ENCODE measurements at places on chromosomes 2 and 18.

GRCh38 chr18:23354625-23355024 is 98.5 kb upstream of the RIOK3 start:
- DNase-seq = no peak

DNA sequence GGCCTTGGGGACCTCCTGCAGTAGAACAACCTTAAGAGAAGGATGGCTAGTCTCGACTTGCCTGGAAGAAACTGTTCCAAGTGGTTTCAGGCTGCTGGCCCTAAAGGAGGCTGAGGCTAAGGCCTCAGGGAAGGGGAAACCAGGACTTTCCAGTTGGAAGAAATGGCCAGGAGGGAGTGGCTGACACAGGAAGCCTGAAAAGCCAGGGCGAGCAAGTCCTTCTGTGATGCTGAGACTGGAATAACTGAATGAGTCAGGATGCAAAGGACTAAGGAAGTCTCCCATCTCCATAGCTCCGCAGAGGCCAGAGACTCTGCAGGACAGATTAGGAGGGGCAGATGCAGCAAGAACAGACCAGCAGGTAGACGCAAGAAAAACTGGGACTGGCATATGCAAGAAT is 7.4 kb downstream of the HTRA2 start:
- no peak for DNase-seq

DNA sequence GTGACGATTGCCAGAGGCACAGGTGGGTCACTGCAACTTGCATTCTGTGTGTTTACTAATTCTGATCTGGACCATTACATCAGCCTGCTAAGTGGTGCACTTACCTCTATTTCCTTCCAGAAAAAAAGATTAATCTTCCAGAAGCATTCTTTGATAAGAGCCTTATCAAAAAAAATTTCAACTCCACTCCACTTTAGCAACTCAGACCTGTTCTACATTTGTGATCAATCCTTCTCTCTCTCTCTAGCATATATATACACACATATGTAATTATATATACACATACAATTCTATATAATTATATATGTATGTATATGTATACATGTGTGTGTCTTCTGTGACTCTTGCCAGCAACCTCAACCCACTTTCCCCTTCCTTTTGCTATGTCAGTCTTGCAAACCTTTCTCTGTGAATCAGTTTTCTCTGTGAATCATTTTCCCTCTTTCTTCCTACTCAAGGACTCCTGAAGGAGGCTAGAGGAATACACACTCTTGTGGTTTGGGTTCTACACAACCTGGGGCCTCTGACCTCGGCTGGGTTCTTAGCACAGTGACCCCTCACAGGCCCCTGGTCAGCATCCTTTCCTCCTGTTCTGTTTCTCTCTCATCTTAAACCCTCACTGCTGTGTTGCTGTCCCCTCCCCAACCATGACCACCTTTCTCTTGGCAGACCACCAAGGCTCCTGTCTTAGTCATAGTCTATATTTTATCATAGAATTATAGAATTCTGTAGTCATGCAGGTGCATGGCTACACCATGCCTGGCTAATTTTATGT is 130.4 kb upstream of the PELI1 start:
- no peak for DNase-seq

GRCh38 chr2:88220718-88221117 is 50.6 kb downstream of the THNSL2 start:
- DNase-seq = no peak

DNA sequence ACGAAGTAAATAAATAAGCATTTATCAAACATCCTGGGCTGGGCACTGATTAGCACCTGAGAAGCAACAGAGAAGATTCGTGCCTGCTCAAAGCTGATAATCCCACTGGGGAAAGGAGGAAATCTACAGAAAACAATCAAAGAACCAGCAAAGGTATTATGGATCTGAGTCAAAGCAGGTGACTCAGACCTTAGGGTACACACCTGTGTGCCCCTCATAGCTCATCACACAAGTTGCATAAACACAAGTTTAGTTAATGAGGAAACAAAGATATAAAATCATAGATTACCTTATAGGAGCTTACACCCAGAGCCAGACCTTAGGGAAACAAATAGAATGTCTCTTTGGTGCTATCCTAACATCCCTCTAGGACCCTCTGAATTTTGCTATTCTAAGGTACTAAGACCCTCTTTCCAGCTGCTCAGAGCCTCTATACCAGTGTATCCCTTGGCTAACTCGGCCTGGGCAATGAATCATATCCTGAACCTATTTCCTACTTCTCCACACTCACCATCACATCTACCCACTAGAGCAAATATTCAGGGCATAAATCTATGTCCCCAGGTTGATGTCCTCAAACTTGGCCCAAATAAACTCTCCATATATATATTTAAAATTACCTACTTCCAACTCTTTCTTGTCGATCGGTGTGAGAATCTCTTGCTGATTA is 19.3 kb upstream of the CTIF start:
- DNase-seq = no peak

DNA sequence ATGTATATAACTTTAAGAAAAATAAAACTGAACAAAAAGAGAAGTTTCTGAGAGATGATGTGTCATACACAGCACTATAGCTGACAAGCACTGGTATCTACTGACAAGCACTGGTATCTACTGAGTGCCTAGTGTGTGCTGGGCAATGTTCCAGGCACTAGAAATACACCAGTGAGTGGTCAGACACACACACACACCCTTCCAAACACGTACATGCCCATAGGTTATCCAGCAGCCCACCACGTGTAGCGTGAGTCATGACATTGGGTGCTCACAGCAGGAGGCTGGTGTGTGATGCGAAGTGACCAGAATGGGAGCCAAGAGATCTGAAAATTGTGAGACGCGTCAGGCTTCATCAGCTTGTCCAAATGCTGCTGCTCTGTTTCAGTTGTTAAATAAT is 12.2 kb upstream of the GNAL start:
- no peak for DNase-seq

DNA sequence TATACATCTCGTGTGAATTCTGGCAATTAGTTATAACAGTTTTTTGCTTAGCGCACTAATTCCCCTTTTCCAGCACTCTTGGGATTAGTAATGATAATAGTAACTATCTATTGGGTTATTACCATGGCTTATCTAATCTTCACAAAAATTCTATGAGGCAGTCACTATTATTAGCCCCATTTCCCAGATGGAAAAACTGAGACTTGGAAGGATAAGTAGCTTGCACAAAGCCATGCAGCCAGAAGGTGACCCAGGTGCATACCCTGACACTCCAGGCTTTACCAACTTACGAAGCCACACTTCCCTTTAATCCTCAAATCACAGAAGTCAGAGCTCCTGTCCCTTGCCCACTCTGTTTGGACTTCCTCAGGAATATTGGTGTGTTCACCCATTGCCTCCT is 156.8 kb downstream of the CYP26B1 start:
- no peak for DNase-seq

DNA sequence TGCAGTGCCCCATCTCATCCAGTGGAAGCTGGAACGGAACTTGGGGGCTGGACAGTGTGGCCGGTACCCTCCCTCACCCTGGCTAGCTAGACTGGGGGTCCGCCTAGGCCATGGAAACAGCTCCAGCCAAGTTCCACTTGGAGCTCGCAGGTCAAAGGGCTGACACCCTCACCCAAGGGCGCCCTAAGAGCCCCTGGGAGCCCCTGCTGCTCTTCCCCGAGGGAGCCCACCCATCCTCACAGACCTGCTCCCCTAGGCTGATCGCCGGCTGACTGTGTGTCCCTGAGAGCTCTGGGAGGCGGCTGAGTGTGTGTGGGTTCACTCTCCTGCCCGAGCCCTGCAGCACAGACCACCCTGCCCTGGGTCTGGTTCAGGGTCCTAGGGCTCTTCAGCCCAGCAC is 118.2 kb upstream of the OTOS start:
- DNase-seq = no peak

GRCh38 chr2:10405448-10405847 is 42.7 kb downstream of the ODC1 start:
- DNase-seq = no peak

GRCh38 chr2:53530126-53530525 is 237.5 kb upstream of the CHAC2 start:
- DNase-seq = no peak

DNA sequence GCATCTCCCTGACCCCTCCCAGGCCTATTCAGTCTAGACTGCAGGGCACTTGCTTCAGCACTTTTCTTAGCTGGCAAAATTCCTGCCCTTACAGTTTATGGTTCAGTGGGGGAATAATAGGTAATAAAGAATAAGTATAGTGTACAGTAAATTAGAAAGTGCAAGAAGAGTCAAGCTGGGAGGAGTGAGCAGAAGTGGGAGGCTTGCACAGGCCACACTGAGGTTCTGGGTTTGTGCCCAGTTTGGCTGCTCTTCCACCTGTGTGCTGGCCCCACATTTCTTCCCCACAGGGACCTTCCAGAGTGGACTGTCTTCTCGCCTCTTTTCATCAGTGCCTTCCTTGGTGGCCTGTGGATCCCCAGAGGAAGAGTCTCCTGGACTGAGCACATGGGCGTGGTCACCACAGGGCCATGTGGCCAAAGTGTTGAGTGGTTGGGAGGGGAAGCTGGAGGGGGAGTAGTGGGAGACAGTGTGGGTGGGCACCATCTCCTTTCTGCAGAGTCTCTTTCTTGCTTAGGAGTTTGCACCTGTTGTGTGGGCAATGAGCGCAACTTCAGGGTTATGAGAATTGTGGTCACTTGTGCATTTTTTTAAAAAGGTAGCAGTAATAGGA is 128.6 kb upstream of the ZSWIM2 start:
- no peak for DNase-seq

DNA sequence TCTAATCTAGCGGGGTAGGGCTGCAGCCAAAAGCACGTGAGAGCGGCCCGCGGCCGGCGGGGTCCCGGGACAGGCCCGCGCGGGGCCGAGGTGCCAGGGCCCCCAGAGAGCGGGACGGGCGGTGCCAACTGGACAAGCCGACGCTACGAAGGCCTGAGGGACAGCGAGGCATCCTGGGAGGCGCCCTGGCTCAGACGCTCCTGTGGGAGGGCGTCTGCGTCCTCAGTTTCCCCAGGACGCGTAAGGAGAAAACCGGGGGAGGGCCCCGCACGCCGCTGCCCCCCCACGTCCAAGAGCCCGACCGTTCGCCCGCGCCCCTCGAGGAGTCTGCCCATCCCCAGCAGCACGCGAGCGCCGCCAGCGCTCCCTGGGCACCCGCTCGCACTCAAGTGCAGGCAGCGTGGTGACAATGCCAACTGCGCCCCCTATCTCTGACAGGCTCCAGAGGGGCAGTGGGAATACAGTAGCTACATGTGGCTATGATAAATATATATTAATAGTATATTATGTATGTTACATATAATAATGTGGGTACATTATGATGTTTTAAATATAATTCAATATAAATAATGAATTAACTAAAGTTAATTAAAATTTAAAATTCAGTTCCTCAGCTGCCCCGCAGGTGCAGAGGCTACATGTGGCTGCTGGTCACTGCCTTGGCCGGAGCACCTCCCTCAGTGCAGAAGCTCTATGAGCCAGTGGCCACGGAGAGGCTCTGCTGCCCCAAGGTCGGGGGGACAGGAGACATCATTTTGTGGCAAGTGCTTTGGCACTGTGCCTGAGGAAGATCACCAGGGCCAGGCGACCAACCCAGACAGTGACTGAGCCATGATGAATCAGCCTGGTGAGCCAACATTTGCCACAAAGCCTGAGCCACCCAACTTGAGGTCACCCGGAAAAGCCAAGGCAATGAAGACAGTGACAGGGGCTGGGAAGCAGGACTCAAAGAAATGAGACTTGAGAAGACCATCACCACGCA is 5.5 kb upstream of the SFT2D3 start:
- DNase-seq = no peak

DNA sequence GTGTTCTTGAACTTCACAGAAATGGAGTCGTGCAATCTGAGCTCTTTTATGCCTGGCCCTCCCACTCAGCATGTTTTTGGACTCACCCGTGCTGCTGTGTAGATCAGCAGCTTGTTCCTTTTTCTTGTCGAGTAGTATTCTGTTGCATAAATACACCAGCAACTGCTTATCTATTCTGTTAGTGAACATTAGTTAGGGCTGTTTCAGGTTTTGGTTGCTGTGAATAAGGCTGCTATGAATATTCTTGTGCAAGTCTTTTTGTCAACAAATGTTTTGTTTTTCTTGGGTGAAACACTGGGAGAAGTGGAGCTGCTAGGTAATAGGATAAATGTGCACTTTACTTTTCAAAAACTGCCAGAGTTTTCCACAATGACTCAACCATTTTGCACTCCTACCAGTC is 15.3 kb upstream of the CIDEA start:
- no peak for DNase-seq

DNA sequence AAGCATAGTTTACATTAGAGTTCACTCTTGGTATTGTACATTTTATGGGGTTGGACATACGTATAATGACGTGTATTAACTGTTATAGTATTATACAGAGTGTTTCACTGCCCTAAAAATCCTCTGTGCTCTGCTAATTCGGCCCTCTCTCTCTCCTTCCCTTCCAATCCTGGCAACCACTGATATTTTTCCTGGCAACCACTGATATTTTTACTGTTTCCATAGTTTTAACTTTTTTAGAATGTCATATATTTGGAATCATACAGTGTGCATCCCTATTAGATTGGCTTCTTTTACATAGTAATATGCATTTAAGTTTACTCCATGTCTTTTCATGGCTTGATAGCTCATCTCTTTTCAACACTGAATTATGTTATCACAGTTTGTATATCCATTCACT is 526.7 kb downstream of the RIT2 start:
- DNase-seq = no peak

GRCh38 chr2:157441072-157441454 is 2.8 kb downstream of the CYTIP start:
- no peak for DNase-seq

GRCh38 chr18:42801706-42802105 is 313.8 kb downstream of the RIT2 start:
- no peak for DNase-seq

GRCh38 chr18:65215865-65216466 is 534.8 kb upstream of the CDH7 start:
- no peak for DNase-seq

DNA sequence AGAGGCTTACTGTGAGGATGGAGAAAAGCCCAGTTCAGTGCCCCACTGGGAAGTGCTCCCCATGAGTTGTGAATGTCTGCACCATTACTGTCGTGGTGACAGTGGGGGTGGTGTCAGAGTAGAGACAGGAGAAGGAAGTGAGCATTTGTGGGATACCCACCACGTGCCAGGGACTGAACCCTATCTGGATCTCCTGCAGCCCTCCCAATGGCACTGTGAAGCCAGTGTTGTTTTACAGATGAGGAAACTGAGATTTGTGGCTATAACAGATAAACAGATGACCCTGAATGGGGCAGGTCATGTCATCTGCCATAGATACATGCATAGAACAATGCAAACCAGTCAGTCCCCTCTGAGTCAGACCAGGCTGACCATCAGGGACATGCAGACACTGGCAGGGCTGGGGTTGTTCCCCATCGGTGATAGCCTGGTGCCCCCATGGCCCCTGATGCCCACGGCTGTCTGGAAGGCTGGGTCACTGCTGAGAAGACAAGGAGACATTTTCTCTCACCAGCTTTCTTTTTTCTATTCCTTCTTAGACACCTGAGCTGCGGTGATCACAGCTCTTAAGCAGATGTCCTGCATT is 60.8 kb downstream of the EMILIN2 start:
- no peak for DNase-seq

- no peak for DNase-seq
Observed at GRCh38 chr18:37435996-37436395, 129.6 kb downstream of the CELF4 start.

GRCh38 chr2:96930351-96931010 is 55.9 kb downstream of the FAM178B start:
- no peak for DNase-seq

GRCh38 chr18:55549474-55550104 is 38.4 kb downstream of the TCF4 start:
- no peak for DNase-seq

- no peak for DNase-seq
Observed at GRCh38 chr2:109030870-109031475, 42.0 kb upstream of the EDAR start.

- no peak for DNase-seq
Observed at GRCh38 chr2:164661349-164661748, 40.1 kb upstream of the GRB14 start.
